ENCODE measurements at places on chromosomes 7 and 10.

GRCh38 chr10:63504145-63504881, 16.9 kb upstream of the REEP3 start:
- DNase-seq, result no peak

DNA sequence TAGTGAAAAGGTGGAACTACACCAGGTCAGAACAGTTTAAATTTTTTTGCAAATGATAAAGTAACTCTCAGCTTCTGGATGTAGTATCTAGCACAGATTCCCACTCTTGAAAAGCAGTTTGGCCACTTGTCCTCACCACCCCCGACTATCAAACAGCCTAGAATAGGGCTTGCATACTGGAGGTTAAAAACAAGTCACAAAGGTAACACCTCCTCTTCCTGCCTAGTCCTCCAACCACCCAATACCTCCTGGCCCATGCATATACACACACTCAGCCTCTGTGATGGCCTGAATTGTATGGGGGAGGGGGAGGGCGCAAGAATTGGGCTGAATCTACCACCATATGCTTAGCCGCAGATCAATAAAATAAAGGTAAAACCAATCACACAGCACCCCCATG, 5.7 kb downstream of the SKAP2 start:
- DNase-seq, result no peak

DNA sequence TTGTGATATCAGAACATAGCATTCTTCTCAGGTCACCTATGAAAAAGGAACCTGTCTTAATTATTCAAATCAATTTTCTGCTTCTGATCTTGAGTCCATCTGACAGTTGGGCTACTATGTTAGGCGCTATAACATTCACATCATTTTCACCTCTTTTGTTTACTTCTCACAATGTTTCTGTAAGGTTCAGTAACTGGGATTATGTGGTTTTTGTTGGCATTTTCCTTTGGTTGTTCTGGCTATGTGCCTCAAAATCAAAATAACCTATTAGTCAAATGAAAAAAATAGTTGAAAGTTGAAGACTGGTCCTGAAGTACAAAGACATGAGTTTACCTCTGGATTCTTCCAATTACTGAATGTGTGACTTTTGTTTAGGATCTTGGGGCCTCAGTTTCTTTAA, 221.3 kb upstream of the SMIM30 start:
- no peak for DNase-seq

DNA sequence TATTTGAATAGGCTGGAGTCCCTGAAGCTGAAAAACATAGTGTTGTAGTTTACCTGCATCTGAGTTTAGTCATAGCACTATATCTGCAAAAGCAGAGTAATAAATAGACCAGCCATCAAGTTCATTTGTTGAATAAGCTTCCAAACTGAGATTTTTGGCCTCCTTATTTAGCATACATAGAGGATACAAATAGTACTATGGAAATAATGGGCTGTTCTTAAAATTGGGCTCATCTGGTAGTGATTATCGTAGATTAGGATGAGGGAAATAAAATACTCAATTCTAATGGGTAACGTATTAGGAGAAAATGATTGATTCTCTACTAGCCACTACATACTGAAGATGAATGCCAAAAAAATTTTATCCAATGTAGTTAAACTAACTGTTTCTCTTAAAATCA, 41.4 kb upstream of the TMEM196 start:
- no peak for DNase-seq

DNA sequence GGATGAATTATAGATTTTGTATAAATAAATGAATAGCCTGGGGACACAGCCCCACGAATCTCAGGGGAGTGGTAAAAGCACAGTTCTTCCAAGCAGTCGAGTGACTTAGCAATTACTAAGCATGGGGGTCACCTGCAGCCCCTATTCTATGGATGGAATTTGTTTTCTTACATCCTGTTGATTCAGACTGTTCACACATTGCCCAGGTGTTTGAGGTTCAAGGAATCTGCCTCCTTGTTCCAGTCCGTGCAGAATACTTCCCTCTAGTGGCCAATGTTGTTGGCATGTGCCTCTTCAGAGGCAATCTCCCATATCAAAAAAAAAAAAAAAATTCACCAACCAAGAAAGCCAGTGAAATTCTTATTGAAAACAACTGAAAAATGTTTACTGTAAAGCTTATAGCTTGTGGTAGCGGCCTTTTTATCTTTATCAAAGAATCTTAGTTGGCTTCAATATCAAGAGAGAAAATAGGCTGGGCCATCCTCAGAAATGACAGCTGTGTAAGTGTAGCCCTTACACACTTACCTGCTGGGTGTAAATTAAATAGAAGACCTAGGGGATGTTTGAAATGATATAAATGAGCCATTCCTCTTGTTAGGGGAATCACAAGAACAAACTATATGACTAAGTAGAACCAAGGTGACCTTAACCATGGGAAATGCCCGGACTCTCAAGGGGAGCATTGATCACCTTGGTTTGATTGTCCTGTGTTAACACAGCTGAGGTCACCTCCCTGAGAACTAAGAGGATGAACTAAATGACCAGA, 7.8 kb downstream of the LIPM start:
- no peak for DNase-seq

GRCh38 chr10:14311206-14311957, 19.3 kb downstream of the FRMD4A start:
- DNase-seq, result no peak

DNA sequence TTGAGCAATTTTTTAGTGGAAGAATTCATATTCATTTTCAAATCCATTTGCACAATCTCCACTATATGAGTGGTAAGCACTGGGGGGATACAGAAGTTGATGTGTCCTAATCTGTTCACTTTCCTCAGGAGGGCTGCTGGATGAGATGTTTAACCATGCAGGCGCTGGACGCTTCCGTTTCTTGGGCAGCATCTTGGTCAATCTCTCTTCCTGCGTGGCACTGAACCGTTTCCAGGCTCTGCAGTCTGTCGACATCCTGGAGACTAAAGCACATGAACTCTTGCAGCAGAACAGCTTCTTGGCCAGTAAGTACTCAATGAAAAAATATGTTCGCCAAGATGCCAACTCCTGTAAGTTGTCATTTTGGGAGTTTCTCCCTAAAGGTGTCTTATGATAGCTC, 179.3 kb downstream of the ABCA13 start:
- no peak for DNase-seq

- no peak for DNase-seq
These were observed 92.0 kb upstream of the MKLN1 start for GRCh38 chr7:131235489-131236317.

DNA sequence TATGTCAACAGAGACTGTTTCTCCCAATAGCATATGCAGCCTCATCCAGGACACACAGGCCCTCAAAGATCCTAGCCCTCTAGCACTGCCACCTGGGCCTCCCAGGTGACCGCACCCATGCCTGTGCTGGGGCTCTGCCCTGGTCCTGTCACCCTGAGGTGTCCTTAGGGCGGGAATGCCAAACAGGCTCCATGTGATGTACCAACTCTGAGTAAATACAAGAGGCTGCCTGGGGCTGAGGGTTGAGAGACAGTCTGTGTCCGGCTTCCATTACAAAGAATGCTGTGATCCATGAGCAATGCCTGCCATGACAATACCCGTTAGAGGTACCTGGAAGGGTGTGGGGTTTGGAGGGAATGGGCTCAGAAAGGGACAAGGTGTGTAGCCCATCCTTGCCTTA, 83.0 kb upstream of the KAT6B start:
- no peak for DNase-seq

- DNase-seq, result no peak
These were observed 397.8 kb upstream of the NRP1 start for GRCh38 chr10:33732161-33732680.

GRCh38 chr7:66353547-66353946, 148.4 kb downstream of the TPST1 start:
- no peak for DNase-seq

- DNase-seq, result no peak
These were observed 139.1 kb downstream of the TRIL start for GRCh38 chr7:28818996-28819395.

GRCh38 chr10:30980951-30981616, 50.6 kb downstream of the ZNF438 start:
- DNase-seq, result no peak

- DNase-seq, result no peak
These were observed 178.0 kb downstream of the IPMK start for GRCh38 chr10:58089739-58090138.

GRCh38 chr10:59513558-59513957, 151.2 kb upstream of the FAM13C start:
- DNase-seq, result no peak

- no peak for DNase-seq
These were observed 122.8 kb downstream of the THSD7A start for GRCh38 chr7:11709196-11709595.

DNA sequence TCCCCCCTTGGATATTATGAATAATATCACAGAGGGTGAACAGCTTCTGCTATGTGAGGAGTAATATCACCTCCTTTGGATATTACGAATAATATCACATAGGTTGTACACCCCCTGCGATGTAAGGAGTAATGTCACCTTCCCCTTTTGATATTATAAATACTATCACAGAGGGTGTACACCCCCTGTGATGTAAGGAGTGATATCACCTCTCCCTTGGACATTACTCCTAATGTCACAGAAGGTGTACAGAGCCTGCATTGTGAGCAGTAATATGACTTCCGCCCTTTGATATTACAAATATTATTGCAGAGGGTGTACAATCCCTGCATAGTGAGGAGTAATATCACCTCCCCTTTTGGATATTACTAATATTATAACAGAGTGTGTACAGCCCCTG, 9.2 kb upstream of the TMEM225B start:
- no peak for DNase-seq

DNA sequence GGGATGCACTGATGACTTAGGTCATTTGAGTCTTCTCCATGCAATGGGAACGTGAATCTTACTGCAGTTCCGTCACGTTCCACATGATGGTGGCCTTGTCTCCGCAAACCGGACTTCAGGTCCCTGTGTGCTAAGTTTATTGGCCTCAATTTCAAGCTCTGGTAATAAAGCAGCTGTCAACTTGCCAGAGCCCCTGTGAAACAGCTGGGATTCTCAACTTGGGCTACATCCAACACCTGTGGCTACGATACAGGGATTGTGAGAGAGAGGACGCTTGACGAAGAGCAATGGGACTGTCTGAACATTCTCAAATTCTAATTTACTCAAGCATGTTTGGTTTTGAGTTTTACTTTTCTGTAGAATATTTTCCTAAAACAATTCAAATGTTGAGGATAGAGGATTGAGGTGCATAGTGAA, 174.2 kb downstream of the PTN start:
- peak; percentile 87 for DNase-seq

DNA sequence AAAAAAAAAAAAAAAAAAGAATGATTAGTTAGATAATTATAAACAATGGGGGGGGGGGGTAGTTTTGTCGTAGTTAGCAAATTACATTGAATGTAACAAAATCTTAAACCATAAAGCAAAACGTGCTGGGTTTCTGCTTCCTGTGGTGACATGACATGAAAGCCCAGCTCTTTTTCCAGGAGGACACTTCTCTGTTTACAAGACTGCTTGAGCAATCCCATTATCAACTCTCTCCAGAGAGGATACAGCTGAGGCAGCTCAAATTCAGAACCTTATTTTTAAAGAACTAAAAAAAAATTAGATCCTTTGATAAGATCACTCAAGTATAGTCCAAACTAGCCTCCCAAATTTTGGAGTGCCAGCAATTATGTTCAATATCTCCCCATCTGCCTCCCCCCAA, 58.6 kb downstream of the ADRB1 start:
- DNase-seq, result no peak

GRCh38 chr7:44121761-44122420, 1.5 kb downstream of the POLD2 start:
- DNase-seq, result no peak

GRCh38 chr10:133024704-133025557, 62.8 kb upstream of the ADGRA1 start:
- DNase-seq, result no peak
